ENCODE measurements at places on chromosomes 11 and 22.

GRCh38 chr22:18060646-18061620, 16.9 kb upstream of the PEX26 start:
- no peak for DNase-seq

GRCh38 chr11:99208813-99209212, 188.1 kb downstream of the CNTN5 start:
- DNase-seq, result no peak

DNA sequence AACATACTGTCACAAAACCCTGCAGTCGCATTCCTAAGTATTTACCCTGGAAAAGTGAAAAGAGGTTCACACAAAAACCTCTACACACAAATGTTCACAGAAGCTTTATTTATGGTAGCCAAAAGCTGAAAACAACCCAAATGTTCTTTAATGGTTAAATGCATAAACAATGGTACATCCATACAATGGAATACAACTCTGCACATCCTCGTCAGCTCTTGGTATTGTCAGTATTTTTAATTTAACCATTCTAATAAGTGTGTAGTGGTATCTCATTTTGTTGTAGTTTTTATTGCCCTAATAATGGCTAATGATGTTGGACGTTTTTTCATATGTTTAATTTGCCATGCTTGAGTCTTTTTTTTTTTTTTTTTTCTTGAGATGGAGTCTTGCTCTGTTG, 99.4 kb downstream of the ATXN10 start:
- DNase-seq, result no peak

- DNase-seq, result no peak
These were observed 72.6 kb upstream of the PPARA start for GRCh38 chr22:46077669-46078099.

GRCh38 chr11:95516175-95516574, 273.4 kb downstream of the FAM76B start:
- no peak for DNase-seq

DNA sequence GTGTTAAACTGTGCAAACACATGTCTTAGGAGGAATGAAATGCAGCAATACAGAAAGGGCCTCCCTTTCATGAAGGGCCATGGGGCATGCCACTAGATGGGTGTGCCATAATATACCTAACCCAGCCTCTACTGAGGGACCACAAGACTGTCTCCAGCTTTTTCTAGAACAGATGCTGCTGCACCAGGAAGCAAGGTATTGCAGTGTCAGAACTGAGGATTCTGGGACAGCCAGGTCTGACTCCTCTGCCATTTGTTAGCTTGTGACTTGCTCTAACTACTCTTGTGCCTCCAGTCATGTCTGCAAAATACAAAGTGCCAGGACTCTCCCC, 53.2 kb downstream of the HIRA start:
- no peak for DNase-seq

DNA sequence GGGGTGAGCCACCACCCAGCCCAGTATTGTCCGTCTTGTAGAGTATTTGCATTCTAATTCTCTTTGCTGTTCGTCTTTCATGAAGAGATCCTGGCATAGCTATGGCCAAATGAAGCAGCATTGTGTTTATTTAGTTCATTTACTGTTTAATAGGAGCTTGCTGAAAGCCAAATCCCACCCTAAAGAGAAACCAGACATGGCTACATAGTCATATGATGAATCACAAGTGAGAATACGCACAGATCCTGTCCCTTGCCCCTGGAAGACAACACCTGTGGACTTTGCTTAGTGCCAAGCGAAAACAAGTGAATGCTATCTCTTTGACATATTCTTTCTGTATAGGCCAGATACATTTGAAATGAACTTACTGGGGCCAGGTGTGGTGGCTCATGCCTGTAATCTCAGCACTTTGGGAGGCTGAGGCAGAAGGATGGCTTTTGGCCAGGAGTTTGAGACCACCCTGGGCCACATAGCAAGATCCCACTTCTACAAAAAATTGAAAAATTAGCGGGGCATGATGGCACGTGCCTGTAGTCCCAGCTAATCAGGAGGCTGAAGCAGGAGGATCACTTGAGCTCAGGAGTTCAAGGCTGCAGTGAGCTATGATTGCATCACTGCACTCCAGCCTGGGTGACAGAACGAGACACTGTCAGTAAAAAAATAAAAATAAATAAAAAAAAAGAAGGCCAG, 5.1 kb upstream of the ARFGAP3 start:
- no peak for DNase-seq

DNA sequence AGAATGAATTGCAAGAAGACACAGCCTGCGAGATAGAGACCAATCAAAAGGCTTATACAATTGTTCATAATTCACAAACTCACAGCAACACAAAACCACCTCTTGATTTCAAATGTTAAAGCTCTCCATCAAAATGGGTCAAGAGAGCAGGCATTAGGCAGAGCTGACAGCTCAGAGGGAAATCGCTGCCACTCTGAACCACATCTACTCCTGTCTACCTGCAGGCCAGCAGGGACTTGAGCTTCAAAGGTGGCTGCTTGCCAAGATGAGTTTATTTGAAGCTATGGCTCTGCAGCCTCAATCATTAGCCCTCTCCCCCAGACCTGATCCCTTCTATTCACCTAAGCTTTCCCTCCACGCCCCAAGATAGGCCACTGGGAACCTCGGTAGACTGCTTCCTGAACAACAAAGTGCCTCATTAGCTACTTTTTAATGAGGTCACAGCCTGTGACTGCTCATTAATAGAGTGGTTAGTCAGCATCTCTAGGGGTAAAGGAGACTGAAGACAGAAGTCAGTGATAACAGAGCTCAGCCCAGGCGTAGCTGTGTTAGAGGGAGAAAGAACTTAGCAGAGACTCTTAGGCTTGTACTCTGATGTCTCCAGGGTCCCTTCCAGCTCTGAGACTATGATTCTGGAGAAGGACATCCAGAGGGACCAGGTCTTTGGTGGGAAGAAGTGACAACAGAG, 21.2 kb upstream of the OR10A5 start:
- no peak for DNase-seq

GRCh38 chr11:15711311-15711710, 596.6 kb downstream of the INSC start:
- DNase-seq, result no peak

GRCh38 chr22:50303848-50304527, 3.5 kb downstream of the PLXNB2 start:
- DNase-seq, result no peak

- DNase-seq, result no peak
These were observed 39.2 kb downstream of the APOL1 start for GRCh38 chr22:36291831-36292740.

DNA sequence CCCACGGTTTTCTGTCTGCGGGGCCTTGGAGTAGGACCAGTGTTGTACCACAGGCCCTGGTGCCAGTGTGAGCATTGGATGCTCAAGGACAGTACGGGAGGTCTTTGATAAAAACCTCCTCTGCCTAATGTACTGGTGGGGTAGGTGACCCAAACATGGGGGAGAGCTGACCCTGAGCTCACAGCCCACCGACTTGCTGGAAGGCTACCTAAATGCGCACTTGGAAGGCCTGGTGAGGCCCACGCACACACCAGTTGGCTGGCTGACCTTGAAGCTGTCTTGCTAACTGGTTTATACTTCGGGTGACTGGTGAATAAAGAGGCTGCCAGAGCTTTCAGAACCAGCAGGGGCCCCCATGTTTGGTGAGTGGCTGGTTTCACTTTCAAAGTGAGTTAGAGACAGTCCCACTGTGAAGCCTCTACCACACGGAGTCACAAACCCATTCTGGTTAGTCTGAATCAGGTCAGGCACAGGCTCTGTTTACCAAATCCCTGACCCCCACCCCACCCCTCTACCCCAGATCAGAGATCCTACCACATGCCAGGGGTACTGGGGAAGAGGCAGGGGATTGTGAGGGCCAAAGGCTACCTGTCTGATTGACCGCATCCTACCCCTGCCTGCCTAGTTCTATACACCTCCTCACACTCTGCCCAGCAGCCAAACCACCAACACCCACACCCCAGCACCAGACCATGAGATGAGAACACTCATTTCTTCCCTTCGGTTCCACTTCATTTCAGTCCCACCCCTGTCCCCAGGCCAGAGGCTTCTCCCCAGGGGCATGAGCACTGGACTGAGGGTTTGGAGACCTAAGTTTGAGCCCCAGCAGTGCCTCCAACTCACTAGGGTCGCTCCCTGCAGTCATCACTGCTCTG, 12.7 kb upstream of the IL2RB start:
- peak; percentile 72 for DNase-seq

GRCh38 chr11:11451501-11452005, 98.5 kb upstream of the CSNK2A3 start:
- DNase-seq, result no peak

- DNase-seq, result no peak
These were observed 16.2 kb upstream of the EIF4G2 start for GRCh38 chr11:10824888-10825287.

DNA sequence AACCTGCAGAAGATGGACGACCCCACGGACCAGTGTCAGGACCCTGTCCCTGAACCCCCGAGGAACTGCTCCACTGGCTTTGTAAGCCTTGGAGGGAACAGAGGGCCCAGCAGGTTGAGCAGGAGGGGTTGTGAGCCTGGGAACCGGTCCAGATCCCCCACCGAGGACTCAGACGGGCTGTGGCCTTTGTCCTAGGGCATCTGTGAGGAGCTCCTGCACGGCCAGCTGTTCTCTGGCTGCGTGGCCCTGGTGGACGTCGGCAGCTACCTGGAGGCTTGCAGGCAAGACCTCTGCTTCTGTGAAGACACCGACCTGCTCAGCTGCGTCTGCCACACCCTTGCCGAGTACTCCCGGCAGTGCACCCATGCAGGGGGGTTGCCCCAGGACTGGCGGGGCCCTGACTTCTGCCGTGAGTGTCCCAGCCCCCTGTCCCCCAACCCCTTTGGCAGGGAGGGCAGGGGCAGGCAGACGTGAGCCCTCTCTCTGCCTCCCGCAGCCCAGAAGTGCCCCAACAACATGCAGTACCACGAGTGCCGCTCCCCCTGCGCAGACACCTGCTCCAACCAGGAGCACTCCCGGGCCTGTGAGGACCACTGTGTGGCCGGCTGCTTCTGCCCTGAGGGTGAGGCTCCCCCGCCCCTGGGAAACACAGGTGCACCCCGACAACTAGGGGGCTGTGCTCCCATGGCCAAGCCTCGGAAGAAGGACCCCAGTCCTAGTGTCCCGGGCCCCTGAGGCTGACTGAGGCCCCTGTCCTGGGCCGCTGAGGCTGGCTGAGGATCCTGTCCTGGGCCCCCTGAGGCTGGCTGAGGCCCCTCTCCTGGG, 6.4 kb downstream of the MUC5AC start:
- no peak for DNase-seq
